ENCODE measurements at places on chromosomes 11 and 22. TPM values are rescaled to one million over a fixed set of nuclear protein-coding genes. Genes with fewer than 3 reads are reported as not detected.

RAB36 gene
- 4.6 TPM for total RNA-seq

OR8H2 gene
- not detected for total RNA-seq

MTCH2 gene
- total RNA-seq = 187 TPM

C22orf42 gene
- not detected for total RNA-seq

RANGAP1 gene
- total RNA-seq = 78.5 TPM

DNA sequence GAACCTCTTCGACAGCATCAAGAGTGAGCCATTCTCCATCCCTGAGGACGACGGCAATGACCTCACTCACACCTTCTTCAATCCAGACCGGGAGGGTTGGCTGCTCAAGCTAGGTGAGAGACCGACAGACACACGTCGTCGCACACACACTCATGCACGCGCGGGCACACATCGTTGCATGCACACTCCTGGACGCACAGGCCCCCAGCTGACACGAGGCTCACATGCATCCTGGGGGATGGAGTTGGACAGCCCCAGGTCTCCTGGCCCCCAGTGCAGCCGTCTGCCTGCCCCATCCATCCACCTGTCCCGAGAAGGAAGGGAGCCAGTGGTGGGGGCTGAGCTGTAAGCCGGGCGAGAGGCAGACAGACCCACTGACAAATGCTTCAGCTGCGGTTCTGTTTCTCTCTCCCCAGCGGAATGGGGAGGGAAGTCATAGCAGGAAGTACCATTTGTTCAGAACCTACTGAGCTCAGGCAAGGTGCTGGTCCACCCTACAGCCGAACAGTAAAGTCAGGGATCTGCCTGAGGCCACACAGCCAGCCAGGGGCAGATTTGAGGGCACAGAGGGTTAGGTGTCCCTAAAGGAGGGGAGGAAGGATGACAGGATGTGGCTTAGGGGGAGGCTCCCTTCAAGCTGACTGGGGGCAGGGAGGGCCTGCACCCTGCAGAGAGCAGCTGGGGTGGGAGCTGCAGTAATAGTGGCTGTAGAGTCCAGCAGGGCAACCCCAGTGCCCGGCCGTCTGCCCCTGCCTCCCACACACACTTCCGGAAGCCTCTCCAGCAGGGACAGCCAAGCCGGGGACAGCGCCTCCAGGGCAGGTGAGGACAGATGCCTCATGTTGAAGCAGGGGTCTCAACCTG, 27.1 kb downstream of the CYTH4 start:
- no peak for DNase-seq

DNA sequence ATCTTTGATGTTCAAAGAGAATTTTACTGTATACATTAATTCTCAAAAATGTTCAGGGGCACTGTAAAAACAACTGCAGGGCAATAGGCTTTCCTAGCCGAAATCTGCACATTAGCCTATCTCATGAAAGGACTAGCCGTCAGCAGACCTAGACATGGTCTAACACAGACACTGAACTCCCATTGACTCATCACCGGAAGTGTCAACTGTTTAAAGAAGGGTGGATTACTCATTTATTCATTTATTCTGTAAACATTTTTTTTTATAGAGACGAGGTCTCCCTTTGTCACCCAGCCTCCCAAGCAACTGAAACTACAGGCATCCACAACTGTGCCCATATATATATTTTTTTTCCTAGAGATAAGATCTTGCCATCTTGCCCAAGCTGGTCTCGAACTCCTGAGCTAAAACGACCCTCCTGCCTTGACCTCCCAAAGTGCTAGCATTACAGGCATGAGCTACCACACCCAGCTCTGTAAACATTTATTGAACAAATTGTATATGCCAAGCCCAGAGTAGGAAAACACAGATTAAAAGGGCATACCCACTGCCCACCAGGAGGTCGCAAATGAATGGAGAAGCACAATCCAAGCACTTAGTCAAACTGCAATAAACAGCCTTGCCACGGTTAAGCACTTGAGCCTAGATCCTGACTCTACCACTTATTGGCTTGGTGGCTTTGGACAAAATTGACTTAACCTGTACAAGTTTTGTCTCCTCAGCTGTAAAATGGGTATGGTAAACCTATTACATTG, 26.6 kb downstream of the RAB30 start:
- peak; percentile 59 for DNase-seq

DNA sequence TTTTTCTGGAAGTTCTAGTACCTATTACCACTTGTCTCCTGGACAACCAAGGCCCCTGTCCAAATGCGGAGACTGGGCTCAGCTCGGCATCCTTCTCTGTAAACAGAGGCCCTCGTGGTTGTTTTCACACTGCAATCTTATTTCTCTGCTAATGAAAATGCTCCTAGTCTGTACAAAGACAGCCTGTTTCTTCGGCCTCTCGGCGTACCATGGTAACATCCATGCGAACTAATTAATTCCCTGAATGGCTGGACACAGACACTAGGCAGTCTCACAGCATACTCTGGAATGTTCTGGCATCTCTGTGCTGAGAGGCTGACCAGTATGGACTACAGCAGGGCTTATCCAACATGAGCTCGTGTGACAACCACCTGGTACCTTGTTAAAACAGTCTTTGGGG, 5.7 kb downstream of the POLR3H start:
- DNase-seq = no peak

DNA sequence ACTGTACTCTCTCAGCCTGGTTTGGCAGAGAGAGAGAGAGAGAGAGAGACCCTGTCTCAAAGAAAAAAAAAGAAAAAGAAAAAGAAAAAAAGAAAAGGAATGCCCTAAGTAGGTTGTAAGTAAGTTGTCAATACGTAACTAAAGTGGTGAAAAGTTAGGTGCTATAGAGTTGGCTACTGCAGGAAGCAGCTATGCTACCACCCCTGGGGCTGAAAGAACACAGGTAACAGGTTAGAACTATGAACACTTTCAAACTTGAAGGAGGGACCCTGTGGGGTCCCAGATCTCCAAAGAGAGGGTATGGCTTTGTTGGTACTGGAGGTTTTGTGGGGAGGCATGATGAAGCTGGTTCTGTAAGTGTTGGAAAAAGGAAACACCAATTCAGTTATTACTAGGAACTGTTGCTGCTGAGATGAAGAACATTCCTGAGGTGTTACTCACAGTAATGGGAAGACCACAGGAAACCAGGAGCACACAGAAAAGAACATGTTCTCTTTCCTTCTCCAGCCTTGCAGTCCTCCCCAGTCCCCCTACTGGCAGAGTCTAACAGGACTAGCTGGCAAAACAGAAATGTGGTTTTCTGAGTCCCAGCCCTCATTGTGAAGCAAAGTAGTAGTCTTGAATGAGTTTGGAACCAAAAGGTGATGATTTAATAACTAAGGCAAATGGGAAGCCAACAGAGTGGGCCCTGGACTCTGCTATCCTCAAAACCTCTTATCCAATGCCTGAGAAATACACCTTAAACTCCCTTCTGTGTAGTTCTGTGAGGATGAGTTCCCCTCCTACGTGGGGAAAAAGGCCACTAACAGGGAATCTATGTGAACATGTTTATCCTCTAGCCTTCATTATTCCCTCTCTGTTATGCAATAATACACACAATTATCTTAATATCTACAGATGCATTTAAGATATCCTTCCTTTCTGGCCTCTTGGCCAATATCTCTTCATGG, 427.0 kb upstream of the DDI1 start:
- peak; percentile 96 for DNase-seq

- DNase-seq = no peak
These were observed 541.4 kb upstream of the TENM4 start for GRCh38 chr11:79982185-79982584.

DNA sequence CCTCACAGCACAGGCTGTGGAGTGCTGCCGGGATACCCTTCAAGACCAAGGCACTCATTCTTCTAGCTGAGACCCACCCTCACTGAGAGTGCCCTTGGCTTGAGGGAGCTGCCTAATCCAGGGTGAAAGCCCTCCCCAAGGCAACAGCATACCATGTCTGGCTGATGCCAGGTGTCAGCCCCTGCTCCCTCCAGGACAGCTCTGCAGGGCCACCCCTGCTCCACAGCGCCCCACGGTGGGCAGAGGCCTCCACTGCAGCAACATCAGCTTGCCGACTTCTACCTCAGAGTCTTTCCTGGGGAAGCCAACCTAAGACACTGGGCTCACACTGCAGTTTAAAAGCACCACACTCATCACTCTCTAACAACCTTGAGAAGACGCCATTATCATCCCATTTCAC, 29.0 kb downstream of the TTLL1 start:
- DNase-seq = peak; percentile 7

GRCh38 chr22:32583921-32584335, 109.3 kb downstream of the FBXO7 start:
- DNase-seq = peak; percentile 38

- DNase-seq = peak; percentile 80
These were observed 638 bp downstream of the PARVA start for GRCh38 chr11:12377824-12378593.

DNA sequence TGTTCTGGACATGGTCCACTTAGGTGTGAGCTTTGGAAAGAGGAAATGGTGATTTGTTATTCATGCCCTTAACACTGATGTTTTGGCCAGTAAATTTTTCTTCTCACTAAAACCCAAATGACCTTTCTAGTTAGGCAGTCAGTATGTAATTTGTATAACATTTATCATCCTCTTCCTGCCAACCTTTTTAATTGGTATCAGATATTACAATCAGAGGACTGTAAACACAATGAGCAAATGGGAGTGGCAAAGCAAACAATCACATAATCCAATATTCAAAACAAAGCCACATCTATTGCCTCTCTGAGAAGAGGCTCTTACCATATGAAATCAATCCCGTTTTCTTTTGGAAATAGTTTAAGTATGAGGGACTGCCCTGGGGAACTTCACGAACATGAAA, 49.1 kb downstream of the BBOX1 start:
- DNase-seq = no peak

DNA sequence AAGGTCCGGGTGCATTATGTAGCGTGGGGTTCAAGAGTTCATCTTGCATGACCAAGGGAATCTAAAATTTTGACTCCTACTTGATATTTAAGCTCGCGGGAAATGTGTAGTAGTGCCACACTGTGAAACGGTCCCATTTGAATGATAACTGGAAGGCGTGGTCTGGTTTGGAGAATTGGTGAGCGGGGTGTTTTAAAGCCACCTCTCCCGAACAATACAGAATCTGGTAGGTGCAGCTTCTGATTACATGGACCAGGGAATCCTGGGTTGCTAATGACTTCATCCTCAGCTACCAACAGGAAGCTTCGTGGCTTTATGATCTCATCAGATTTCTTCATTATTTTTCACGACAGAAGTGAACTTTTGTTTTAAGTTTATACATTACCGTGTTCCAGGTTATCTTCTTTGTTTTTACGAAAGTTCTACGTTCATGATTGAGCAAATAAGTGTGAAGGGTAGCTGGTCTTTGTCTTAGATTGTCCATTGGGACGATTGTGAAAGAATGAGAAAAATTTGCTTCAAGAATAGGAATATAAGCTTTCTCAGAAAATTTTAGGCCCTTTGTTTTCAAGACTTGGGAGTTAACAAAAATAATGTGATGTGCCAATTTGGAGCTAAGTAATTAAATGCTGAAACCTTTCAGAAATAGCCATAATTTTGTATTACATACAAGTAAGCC, 1.7 kb downstream of the QSER1 start:
- DNase-seq = peak; percentile 81

- peak; percentile 87 for DNase-seq
These were observed at the start of gene TENM4 for GRCh38 chr11:79440571-79441460. TSS of gene TENM4 (minus strand) at chr11:79441030. CDS start at chr11:79069944, 371,086 bp downstream.

GRCh38 chr22:23288301-23289129, 108.2 kb downstream of the BCR start:
- no peak for DNase-seq

DNA sequence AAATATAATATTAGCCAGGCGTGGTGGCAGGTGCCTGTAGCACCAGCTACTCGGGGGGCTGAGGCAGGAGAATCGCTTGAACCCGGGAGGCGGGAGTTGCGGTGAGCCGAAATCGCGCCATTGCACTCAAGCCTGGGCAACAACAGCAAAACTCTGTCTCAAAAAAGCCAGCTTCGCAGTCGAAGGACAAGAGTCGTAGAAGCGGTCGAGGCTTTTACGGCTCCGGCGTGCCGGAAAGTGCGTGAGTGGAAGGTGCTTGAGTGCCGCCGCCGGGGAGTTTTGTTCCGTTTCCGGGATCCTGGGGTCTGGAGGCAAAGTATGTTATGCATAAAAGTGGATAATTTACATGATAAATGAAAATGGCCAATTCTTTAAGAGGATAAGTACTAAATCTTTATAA, 43.6 kb downstream of the SYN3 start:
- no peak for DNase-seq

GRCh38 chr11:45413156-45413858, 127.2 kb upstream of the SYT13 start:
- no peak for DNase-seq
